ENCODE measurements at places on chromosomes 5 and 9.

GRCh38 chr5:159309689-159310433, 20.4 kb downstream of the IL12B start:
- DNase-seq, result no peak

DNA sequence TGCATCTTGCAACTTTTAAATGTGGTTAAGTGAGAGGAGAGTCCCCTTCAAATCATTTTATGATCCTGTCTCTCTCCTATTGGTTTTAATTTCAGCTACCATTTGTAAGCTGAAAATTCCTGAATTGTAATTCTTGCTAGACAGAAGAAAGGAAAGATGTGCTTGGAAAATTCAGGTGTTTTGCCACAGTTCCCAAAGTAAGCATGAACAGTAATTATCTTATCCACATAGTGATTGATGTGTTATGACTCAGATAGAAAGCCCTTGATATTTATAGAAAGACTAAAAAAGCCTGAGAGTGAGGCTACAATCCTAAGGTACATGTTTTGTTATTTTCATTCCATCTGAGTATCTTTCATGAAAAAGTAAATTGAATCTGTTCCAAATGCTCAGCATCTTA, 492.5 kb downstream of the MAT2B start:
- no peak for DNase-seq

DNA sequence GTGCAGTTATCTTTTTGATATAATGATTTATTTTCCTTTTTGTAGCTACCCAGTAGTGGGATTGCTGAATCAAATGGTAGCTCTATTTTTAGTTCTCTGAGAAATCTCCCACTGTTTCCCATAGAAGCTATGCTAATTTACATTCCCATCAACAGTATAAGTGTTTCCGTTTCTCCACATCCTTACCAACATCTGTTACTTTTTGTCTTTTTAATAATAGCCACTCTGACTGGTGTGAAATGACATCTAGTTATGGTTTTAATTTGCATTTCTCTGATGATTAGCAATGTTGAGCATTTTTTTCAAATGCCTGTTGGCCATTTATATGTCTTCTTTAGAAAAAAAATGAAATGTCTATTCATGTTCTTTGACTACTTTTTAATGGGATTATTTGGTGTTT, 94.7 kb downstream of the SERINC5 start:
- no peak for DNase-seq

GRCh38 chr5:766666-767431, 17.7 kb downstream of the ZDHHC11B start:
- no peak for DNase-seq

GRCh38 chr5:179272326-179273072, 72.8 kb downstream of the ADAMTS2 start:
- no peak for DNase-seq

DNA sequence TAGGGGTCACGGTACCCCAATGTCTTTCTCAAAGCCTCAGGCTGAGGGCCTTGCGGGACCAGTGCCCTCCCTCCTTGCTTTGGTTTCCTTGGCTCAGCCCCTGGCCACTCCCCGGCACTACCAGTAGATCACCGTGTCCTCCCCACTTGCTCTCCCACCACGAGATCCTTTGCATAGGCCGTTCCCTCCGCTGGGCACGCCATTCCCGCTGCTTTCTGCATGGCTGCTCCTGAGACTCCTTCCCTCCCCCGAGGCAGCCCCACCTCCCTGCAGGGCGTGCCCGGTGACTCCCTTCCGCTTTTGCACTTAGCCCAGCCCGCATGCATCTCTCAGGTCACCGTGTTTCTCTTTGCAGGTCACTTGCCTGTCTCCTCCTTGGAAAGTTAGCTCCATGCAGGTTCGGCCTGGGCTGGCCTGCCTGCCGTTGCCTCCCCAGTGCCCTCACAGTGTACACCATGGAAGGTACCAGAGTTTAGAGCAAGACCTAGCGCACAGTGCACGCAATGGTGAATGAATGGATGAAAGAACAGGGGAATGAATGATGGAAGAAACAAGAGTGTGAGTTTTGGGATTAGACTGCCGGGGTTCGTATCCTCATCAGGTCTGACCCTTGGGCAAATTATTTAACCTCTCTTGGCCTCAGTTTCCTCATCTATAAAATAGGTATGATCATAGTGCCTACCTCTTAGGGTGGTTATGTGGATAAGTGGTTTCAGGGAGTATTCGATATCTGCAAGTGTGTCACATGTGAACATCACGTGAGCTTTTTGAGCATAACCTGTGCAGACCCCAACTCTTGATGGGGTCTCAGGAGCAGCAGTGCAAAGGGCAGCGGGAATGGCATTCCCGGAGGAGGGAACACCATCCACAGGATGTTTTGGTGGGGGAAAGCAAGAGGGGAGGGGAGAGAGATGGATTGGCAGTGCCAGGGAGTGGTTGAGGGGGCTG, 214.3 kb downstream of the C9orf50 start:
- no peak for DNase-seq

GRCh38 chr5:172403817-172404216, 50.5 kb downstream of the SH3PXD2B start:
- DNase-seq, result no peak

DNA sequence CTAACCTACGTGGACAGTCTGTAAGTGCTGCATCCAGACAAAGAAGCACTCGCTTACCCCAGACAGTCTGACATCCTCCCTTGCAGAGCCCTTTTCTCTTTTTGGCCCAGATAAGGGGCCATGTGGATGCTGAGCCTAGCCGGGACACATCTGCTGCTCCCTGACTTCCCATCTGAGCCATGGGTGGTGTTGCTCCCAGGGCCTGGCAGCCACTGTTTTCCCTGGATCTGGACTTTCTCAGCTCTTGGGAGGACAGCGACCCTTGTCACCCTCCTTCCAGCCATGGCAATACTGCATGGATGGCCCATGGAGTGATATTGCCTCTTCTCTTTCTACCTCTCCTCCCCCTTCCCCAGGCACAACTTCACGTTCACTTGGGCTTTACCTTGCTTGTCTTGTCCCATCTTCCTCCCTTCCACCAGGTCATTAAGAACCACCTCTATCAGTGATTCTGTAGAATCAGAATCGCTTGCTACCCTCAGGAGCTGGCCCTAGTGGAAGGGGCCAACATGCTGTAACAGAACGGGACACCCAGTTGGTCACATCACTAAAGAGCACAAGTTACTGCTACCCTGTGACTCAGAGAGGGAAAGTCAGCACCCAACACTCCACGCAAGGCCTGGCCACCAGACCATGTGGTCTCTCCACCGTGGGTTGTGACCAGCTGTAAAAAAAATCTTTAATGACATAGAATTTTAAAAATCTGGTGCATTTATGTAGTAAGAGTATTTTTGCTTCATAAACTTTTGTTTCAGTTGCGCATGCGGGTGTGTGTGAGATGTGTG, 4.4 kb downstream of the NEURL1B start:
- DNase-seq, result no peak

- DNase-seq, result no peak
Measured at GRCh38 chr9:5492965-5493678, 17.2 kb upstream of the PDCD1LG2 start.

DNA sequence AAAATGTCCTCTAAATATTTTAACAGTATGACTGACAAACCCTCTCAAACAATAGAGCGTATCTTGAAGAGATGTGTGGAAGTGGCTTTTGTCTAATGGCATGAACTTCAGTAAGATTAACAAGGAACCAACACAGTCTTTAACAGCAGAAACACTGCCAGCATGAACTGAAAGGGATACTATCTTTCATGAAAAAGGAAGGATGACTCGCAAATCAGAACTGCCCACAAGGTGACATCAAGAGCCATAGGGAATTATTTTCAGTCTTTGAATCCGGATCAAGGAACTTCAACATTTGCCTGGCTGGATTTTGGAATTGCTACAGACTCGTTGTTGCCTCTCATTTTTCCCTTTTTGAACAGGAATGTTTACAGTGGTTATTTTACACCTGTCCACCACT, 5.1 kb upstream of the HEXB start:
- no peak for DNase-seq

All from dermis blood vessel endothelial cell (primary cell).